Skeletal muscle cell (primary cell): ENCODE measurements at places on chromosomes 2 and 18.
A peak's percentile ranks its signal among the peaks of the same experiment; 100 is the strongest.

- no peak for DNase-seq
Measured at GRCh38 chr2:78861546-78861945, 164.0 kb upstream of the REG3G start.

GRCh38 chr2:9360701-9361100, 62.6 kb downstream of the ITGB1BP1 start:
- no peak for DNase-seq

DNA sequence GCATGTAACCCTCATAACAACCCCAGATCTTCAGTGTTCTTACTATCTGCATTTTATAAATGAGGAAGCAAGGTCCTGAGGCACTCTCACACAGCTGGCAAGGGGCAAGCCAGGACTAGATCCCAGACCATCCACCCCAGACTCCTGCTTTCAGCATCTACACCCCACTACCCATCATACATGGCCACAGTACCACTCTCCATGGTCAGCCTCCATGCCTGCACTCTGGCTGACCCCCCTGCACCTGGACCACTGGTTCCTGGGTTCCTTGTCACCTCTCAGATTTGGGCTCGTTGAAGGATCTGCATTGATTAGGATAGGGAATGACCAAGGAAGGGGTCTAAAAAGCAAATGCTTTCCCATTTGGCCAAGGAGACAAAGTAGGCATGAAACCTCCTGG, 36.0 kb upstream of the TEX51 start:
- DNase-seq, result no peak

DNA sequence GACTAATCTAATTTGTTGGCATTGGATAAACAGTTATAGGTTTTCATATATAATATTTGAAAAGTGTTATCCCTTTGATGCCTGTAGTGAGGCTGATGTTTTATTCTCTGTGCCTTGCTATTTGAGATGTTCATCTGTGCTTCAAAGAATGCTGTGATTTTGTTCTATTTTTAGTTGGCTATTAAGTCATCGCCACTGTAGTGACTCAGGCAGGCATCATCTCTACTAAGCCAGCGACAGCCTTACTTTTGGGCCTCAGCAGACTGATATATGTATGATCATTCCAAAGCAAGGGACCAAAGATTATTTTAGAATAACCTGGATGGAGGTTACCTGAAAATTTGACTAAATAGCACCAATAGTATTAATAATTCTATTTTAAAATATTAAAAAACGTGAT, 1674.5 kb upstream of the NXPH2 start:
- DNase-seq, result peak; percentile 49

- DNase-seq, result no peak
Measured at GRCh38 chr2:141103216-141103615, 1027.6 kb downstream of the LRP1B start.

GRCh38 chr18:2854875-2855274, 8.1 kb downstream of the EMILIN2 start:
- DNase-seq, result no peak

DNA sequence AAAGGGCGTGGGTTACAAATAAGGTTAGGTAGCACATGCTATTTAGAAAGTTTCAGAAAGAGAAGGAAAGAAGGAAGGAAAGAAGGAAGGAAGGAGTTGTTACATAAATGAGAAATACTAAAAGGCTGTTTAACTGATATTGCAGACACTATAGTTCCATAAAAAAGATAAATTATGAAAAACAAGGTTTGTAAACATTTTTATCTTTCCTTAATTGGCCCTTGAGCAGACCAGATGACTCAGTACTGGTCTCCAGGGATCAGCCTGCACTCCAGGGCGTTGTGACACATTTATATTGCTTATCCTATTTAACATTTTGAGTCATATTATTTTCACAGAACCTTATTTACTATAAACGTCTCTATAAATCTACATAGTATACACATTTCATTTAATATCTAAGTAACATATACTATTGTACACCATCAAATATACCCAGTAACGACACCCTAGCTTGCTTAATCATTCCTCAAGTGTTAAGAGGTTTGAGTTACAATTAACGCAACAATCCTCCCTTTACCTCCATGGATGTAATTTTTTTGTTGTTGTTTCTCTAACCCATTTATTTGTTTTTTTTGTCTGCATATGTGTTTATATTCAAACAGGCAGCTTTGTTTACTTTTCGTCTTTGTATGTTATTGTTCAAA, 2.8 kb upstream of the RAB31 start:
- no peak for DNase-seq
